ENCODE measurements at places on chromosomes 11 and 22.

GRCh38 chr11:2298795-2299761, 2.6 kb downstream of the C11orf21 start:
- peak; percentile 9 for DNase-seq

DNA sequence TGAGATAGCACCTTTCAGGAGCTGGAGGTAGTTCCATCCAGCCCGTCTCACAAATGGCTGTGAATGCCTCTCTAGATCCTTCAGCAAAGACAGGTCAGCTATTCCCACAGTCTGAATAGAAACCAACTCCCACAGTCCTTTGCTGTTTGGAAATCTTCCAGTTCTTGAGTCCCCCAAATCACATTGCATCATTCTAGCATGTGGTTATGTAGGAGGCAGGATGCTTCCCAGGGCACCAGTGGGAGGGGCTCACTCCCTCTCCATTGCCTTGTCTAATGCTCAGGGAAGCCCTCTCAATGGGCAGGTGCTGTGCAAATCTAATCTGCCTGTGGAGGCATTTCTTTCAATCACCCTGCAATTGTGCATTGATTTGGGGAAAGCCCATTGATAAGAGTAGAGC, 14.6 kb downstream of the NAV2 start:
- no peak for DNase-seq

- DNase-seq, result no peak
These were observed 25.5 kb downstream of the TCP11L1 start for GRCh38 chr11:33064866-33065265.

- no peak for DNase-seq
These were observed 14.5 kb downstream of the PHF21A start for GRCh38 chr11:46106530-46107407.

DNA sequence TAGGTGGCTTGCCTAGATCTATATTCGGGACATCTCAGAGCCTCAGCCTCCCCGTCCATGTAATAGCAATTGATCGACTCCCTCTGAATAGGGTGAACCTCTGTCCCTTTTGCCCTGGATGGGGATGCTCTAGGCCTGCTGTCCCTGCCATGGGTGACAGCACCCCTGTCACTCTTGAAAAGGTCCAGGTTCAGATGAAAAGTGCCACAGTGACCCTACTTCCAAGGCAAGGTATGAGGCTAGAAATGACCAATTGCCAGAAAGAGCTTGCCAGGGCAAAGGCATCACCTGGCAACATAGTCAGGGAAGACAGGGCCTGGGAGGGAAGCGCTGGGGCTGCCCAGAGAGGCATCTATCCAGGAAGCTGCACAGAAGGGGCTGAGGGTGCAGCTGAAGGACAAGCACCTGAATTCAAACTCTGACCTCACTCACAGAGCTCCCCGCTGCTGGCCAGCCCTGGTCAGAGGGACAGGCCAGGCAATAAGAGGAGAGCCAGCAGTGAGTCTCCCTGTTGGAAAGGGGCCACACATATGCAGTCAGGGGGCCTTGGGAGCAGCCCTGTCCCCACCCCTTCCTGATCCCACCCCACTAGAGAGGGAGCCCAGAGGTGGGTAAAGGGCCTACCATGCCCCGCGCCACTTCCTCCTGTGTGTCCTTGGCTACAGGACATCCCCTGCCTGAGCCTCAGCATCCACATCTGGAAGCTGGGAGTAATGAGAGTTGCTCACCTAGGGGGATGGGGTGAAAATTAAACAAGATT, 9.0 kb upstream of the APOBEC3A start:
- no peak for DNase-seq

Data from CD4-positive, alpha-beta T cell treated with Interleukin-12 subunit alpha and Interleukin-12 subunit beta, for 1 hour (primary cell).